EH (cell line): ENCODE measurements at places on chromosomes 3 and 15.

- DNase-seq: no peak
Measured at GRCh38 chr15:98142572-98142971, 182.1 kb downstream of the ARRDC4 start.

- peak; percentile 92 for DNase-seq
Measured at GRCh38 chr3:57956119-57956832, 51.9 kb upstream of the FLNB start.

DNA sequence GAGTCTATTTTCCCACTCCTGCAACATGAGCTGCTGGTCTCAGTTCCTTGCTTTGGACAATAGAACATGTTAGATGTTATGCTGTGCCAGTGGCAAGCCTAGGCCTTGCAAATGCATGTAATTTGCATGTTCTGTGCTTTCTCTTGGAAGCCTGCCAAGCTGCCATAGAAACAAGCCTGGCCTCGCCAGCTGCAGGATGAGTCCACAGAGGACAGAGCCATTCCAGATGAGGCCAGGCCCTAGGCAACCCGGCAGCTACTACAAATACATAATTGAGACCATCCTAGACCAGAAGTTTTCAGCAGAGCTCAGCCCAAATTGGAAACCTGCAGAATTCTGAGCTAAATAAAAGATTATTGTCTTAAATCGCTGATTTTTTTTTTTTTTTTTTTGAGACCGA is 39.6 kb downstream of the TRIM69 start:
- DNase-seq: peak; percentile 13

- peak; percentile 33 for DNase-seq
Measured at GRCh38 chr3:48187579-48188265, 495 bp downstream of the CDC25A start.

- DNase-seq: peak; percentile 91
Measured at GRCh38 chr15:58770519-58770856, 614 bp upstream of the MINDY2 start.

- no peak for DNase-seq
Measured at GRCh38 chr3:45409921-45410320, 21.5 kb downstream of the LARS2 start.

GRCh38 chr3:67943546-67943945 is 289.1 kb upstream of the SUCLG2 start:
- DNase-seq: no peak

DNA sequence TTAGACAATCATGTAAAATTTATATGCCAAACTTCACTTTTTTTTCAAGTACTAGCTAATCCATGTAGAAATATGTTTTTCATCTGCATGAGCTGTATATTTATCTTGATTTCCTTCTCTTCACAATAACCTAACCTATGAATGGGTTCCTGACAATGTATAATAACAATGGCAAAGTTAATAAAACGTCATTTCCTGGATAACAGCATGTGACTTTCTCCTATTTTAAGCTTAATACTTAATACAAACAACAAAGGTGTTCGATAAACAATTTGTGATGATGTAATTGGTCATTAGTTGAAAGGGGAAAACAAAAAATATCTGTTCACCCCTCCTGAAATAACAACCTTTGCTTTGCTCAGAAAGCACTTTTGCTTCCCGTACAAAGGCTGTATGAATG is 20.4 kb downstream of the CD200 start:
- no peak for DNase-seq
